Activated CD8-positive, alpha-beta T cell treated with anti-CD3 and anti-CD28 coated beads, Interleukin-2, amount 10 ng/mL, durations not matched to agents 7 days and 5 days (primary cell): ENCODE measurements at places on chromosomes 3 and 15.

DNA sequence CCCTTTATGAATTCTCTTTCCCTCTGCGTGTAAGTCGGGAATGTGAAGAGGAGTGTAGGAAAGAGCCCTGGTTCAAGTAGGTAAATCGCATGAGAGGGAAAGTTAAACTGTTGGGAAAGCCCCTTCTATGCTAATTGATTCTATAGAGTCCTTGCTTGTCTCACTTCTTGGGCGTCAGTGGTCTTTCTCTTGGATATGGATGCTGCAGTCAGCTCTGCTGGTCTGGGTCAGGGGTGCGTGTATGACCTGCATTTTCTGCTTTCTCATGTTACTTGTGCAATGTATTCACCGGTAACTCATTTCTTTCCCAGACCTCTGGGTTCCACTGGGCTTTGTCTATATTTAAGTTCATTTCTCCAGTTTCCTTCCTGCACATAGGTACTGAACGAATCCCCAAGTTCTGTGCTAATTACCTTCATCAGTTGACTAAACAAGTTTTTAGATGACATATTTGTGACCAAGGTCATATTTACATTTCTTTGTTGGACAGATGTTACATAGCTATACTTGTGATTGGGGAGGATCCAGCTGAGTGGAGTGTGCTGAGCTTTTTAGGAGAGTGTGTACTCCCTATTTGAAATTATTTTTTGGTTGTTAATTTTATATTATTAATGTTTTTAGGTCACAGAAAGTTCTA lies 1.4 kb downstream of the SETD5 start:
- peak; percentile 34 for DNase-seq

GRCh38 chr3:12471241-12471640 lies 13.0 kb upstream of the TSEN2 start:
- no peak for DNase-seq

- no peak for DNase-seq
These were observed 16.2 kb downstream of the XIRP1 start for GRCh38 chr3:39176025-39176714.

GRCh38 chr3:99666201-99666600 lies 27.8 kb downstream of the COL8A1 start:
- DNase-seq: no peak

- no peak for DNase-seq
These were observed 184.5 kb downstream of the STAG1 start for GRCh38 chr3:136567599-136568188.

DNA sequence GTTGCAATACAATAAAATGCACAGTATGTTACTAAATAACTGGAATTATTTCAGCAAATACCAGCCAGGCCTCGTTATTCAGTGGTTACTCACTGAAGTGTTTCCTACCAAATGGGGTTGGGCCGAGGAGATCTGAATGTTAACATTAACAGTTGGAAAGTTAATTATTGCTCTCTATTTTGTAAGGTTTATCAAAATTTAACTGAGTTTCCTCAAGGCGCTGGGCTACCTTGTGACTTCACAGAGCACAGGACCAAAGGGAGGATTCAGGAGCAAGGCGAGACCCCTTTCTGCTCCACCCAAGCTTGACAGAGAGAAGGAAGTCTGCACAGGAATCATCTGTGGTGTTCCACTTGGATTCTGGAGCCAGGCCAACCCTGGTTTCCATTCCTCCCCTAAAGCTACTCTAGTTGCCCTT lies 21.6 kb downstream of the ADAMTS9 start:
- DNase-seq: no peak

DNA sequence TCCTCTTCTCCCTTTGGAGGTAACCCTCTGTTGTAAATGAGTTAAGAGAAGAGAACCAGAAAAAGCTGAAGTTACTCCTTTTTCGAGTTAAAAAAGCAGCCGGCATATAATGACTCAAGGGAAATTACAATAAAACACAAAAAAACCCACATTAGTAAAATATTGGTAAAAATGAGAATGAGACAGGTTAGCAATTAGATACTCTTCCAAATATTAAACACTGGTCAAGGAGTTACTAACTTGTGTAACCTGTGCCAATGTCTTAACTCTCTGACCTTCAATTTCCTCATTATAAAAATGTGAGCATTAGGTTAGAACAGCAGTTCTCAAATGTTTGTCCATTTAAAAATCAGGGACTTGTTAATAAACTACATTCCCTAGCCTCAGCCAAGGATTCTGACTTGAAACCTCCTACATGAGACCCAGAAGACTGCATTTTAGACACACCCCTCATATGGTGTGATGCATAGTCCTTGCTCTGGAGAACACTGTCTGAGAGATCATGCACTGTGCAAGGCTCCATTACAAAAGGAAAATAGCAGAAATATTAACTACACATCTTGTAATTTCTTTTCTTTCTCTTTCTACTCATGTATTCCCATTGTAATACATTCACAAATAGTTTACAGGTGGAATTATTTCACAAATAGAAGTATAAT lies 42.7 kb upstream of the TOP2B start:
- no peak for DNase-seq

GRCh38 chr3:112170046-112170445 lies 37.0 kb upstream of the GCSAM start:
- no peak for DNase-seq

- DNase-seq: no peak
These were observed 215.2 kb upstream of the PRICKLE2 start for GRCh38 chr3:64440498-64440897.

DNA sequence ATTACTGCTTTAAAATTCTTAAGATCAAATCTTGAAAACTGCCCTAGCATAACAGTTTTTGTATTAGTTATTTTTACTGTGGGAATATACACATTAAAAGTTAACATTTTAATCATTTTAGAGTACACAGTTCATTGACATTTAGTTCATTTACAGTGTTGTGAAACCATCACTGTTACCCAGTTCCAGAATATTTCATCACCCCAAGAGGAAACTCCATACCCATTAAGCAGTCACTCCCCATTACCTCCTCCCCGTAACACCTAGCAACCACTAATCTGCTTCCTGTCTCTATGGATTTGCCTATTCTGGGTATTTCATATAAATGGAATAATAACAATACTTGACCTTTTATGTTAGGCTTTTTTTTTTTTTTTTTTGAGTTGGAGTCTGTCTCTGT lies 164.1 kb upstream of the LRRFIP2 start:
- no peak for DNase-seq

DNA sequence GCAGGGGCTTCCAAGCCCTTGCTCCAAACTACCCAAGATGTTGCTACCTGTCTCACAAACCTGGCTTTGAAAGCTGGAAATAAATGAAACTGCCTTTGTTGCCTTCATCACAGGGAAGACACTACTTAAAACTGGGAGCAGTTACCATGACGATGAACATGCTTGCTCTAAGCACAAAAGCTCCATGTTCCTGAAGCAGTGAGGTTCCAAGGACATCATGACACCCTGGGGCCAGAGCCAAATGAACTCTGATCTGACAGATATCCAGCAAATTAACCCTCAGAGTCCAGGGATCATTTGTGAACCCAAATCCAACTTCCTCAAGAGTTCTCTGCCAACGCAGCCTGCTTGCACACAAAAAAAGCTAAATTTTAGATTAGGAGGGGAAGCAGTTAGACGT lies 10.7 kb downstream of the TRAIP start:
- DNase-seq: no peak

GRCh38 chr3:53193466-53194209 lies 32.6 kb downstream of the PRKCD start:
- no peak for DNase-seq

DNA sequence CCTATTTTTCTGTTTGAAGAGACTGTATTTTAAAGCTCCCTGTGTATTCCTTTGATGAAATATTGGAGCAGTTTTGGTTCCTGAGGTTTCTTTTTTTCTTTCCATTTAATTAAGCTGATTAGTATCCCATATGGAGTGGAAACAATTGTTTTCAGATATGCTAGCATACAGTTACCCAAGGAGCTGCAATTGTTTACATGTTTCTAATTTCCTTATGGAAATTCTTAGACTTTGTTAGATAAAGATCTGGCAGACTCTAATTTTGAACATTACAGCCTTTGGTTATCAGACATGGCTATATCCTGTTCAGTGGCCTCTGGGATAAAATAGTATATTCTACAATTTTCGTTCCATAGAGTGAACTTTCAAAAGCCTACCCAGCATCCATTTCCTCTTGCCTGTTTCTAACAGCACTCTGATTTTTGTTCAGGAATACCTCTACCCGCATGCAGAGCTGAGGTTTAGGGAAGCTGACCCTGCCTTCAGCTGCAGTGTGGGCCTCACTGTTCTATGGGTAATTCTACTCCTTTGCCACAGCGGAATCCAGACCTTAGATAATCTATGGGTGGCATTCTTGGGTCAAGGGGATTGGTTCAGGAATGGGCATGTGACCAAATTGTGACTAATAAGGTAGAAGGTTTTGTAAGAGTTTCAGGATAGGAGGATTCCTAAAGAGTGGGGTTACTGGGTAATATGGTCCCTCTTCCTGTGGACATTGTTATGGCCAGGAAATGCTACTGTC lies 161.1 kb upstream of the ANKRD28 start:
- DNase-seq: no peak

GRCh38 chr3:132536442-132537153 lies 60.5 kb upstream of the ACKR4 start:
- no peak for DNase-seq

DNA sequence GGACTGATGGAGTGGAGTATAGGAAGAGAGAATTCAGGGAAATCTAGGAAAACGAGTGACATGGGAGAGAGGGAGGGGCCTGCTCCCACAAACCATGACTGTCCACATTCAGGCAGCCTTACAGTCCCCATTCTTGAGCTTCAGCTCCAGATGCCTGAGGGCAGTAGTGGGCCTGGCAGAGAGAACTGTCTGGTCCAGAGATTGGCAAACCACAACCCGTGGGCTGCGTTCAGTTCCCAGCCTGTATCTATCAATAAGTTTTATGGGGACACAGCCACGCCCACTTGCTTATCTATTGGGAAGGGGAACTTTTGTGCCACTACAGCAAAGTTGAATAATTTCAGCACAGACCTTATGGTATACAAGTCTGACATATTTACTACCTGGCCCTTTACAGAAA lies 63.8 kb downstream of the SLCO2A1 start:
- no peak for DNase-seq

GRCh38 chr3:46716461-46717441 lies 918 bp downstream of the PRSS50 start:
- no peak for DNase-seq

DNA sequence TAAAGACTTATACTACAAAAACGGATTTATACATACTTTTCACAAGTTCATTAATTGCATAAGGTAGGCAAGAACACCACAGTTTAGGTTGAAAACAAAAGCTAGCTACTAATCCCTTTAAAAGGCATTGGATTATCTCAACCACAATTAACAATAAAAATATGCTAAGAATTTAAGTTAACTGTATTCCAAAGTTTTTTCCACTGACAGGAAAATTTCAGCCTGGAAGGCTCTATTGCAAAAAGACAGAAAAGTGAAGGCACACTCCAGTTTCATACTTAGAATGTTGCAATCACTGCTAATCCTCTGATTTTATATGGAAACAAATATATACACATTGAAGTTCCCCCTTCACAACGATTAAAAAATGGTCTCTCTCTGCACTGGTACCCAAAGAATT lies 71.5 kb downstream of the TJP1 start:
- DNase-seq: no peak

DNA sequence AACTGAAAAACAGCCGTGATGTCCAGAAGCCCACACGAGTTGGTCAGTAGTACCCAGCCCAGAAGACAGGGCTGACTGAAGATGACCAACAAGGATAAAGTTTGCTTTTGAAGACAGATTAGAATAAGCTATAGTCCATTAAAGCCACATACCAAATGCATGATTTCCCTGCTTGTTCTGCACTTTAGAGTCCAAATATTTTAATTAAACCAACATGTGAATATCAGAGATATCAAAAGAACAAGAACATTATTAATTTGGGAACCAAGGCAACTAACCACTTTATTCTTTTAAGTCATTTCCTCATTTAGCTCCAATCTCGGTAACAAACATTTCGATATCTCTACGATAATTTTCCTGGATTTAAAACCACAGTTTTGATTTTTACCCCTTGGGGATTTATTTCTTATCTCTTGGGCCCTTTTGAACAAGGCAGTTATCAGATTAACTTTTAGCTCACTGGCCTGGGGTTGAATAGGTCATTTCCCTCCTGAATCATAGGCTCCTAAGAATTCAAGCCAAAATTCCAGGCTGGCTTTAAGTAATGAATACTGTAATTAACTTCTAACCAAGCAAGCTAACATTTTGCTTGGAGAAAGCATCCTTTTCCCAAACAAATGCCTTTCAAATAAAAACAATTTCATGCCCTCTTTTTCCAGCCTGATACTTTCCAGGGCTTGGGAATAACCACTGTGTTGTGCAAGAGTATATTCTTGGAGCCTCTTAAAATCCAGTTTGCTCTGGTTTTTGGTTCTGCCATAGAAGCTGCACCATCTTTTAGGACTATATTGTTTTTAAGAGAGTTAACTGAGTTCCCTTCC lies 102.9 kb upstream of the NR2E3 start:
- no peak for DNase-seq

DNA sequence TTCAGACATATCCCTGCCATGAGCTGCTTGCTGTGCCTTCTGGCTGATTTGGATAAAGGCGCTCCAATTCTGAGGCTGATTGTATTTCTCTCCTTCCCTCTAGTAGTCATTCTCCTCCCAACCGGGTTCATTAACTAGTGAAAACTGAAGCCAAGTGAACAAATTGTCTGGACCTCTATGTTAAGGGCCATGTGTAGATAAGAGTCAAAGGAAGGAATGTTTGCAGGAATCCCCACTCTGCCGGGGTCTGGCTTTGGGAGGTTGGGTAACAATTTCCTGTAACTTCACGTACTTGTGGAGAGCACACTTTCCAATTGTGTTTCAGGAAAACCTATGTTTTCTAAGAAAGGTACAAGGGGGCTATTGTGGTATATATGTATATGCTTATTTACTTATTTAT lies 38.2 kb upstream of the SUCLG2 start:
- DNase-seq: no peak
